ENCODE measurements at places on chromosomes 5 and 9.

DNA sequence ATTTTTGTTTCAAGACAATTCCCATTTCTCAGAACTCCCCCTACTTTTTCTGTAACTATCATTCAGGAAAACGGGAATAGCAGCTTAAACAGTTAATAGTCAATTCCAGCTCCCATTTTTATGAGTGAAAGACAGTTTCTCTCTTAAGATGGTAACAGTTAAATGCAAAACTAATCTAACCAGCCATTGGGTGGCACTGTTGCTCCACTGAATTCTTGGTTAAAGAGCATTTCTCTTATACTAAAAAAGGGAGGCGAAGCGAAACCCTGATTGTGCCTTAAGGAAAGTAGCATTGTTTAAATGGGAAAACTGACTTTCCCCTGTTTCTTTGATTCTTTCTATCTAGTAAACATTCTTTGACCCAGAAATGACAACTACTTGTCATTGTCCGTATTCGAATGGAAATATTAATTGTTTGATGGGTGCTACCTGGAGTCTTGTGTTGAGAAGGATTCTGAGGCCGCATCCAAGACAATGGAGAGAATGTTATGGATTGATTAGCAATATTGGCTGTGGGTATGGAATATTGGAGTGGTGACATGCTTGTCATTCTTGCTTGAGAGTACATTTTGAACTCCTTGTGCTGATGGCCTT lies 507.8 kb downstream of the MAT2B start:
- DNase-seq = peak; percentile 19

GRCh38 chr9:135343837-135344522 lies 135.6 kb upstream of the PPP1R26 start:
- DNase-seq = no peak

DNA sequence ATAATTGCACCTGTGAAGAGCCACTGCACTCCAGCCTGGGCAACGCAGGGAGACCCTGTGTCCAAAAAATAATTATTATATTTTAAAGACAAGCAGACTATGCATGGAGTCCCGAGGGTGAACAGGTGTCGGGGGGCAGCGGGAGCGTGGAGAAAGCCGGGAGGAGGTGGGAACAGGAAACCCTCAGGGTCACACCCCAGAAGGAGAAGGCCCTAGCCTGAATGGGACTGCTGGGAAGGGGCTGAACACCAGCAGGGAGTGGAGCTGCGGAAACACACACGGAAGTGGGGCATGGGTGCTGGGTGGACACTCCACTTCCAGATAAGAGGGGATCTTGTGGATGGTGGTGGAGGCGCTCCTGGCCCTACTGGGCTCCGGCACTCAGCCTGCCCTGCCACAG lies 12.8 kb downstream of the SURF6 start:
- no peak for DNase-seq

DNA sequence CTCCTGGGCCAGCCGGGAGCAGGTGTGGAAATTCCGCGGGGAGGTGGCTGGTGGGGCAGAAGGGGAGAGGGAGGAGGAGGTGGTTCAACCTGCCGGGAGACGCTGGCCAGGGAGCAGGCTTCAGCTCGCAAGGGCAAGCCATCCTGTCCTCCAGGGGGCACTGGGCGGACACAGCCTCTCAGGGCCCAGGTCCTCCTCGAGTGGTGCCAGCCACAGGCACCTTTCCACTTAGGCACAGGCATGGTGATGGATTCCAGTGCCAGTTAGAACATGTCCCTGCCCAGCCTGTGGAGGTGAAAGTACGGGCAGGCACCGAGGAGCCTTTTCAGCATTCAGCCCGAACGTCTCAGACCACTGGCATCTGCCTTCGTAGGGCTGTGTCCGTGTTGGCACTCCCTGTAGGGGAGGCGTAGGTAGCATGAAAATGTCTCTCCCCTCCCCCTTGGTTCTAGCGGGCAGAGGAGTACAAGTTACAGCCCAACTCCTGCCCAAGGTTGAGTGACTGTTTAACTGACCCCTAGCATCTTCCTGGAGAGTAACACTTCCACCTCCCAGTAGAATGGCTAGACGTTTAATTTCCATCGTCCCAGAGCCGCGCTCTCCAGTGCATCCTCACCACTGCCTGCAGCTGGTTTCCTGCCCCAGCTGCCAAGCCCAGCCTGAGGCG lies 48.9 kb downstream of the DAB2IP start:
- no peak for DNase-seq

All from CD4-positive, alpha-beta T cell treated with Interferon gamma for 1 hour (primary cell).